ENCODE measurements at places on chromosomes 12 and 14. TPM values are rescaled to one million over a fixed set of nuclear protein-coding genes. Genes with fewer than 3 reads are reported as not detected.
A peak's percentile ranks its signal among the peaks of the same experiment; 100 is the strongest.

The TRHDE gene
- 2.1 TPM for polyA plus RNA-seq

The GDF3 gene
- not detected for polyA plus RNA-seq

The PCBP2 gene
- polyA plus RNA-seq, result 1,012 TPM

GRCh38 chr14:40445020-40445419, 1012.8 kb upstream of the FBXO33 start:
- DNase-seq, result no peak

- no peak for DNase-seq
Measured at GRCh38 chr12:62912644-62913043, 22.3 kb downstream of the PPM1H start.

DNA sequence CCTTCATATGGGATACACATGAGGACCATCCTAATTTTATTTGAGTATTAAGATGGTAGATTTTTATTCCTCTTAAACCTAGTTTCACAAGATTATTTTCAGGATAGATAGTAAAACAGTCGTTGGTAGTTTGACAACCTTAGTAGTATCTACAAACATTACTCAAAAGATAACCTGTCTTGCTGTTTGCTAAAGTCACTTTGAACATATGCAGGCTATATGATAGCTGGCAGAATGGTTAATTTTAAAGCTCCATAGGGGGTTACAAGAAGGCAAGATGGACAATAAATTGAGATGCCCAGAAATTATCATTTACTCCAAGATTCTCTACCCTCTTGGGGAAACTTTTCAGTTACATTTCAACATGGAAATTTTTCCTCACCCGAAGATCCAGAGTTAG, 525.7 kb downstream of the SOX5 start:
- DNase-seq, result no peak

- DNase-seq, result no peak
Measured at GRCh38 chr12:119593578-119594398, at the start of gene TMEM233. Gene TMEM233, plus strand, starts transcription at chr12:119593774. Its CDS starts 75 bp downstream, at chr12:119593849.

- DNase-seq, result no peak
Measured at GRCh38 chr12:104353012-104353981, 49.8 kb downstream of the EID3 start.

DNA sequence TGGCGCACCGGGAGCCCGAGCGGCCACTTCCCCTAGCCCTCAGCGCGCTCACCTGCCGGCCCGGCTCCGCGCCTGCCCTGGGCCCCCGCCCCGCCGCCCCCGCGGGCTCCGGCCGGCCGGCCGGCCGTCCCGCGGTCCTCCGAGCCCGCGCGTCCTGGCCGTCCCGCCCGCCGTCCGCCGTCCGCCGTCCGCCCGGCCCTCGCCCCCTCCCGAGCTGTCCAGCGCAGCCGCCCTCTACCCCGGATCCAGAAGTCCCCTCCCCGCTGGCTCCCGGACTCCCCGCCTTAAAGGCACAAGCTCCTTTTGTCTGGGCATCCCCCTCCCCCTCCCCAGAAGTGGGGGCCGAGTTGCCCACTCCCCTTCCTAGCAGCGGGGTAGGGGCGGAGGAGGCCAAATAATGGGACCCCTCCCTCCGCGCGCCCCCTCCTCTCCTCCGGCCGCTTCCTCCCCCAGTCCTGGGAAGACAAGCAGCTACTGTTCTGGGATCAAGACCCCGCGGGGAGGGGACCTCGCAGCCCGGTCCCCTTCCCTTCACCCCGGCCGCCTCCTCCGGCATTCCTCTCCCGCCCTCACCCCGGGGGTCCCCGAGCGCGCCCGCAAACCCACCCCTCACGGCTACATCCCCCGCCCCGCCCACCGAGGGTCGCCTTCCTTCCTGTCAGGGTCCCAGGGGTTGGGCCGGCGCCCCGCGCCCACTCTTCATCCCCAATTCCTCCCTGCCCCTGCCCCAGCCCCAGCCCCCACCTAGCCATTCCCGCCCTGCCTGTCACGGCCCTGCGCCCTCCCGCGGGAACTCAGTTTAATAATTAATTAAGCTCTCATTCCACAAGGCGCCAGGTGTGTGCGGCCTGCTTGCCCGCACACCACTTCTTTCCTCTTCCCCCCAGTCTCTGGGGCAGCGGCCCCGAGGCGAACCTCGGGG, at the start of gene ADCY6:
Gene ADCY6 (minus strand): TSS at position 236 of the 922 bp plus-strand sequence. CDS start 5,655 bp downstream, outside the sequence.
- peak; percentile 75 for DNase-seq

- DNase-seq, result peak; percentile 46
Measured at GRCh38 chr12:51751661-51752060, 96.9 kb downstream of the FIGNL2 start.

All from right lung (tissue), 10 donors.